ENCODE measurements at places on chromosomes 13 and 19.

- H3K4me3 ChIP-seq = no peak overlapping the region
- H3K4me1 ChIP-seq = peaks cover 51% of the 10 kb centered on the region
- no peak overlapping the region for H3K27ac ChIP-seq
- peaks cover 33% of the 10 kb centered on the region for H3K36me3 ChIP-seq
- DNase-seq = no peak
These were observed 72.4 kb downstream of the COL4A1 start for GRCh38 chr13:110234532-110234931.

- no peaks in the 10 kb centered on the region for H3K36me3 ChIP-seq
- DNase-seq = no peak
- peaks cover 64% of the 10 kb centered on the region for H3K27me3 ChIP-seq
- H3K27ac ChIP-seq = no peak overlapping the region
- no peak overlapping the region for H3K4me3 ChIP-seq
These were observed 3.5 kb downstream of the FFAR2 start for GRCh38 chr19:35451338-35452096.

GRCh38 chr13:110618167-110618566 lies 2.8 kb downstream of the NAXD start:
- DNase-seq = no peak
- H3K27me3 ChIP-seq = peaks cover 7% of the 10 kb centered on the region
- no peak overlapping the region for H3K4me3 ChIP-seq
- H3K36me3 ChIP-seq = peaks cover 25% of the 10 kb centered on the region
- H3K27ac ChIP-seq = no peak overlapping the region

- no peak for DNase-seq
- H3K27me3 ChIP-seq = peaks cover 6% of the 10 kb centered on the region
- peaks cover 38% of the 10 kb centered on the region for H3K4me1 ChIP-seq
- peaks cover 4% of the 10 kb centered on the region for H3K36me3 ChIP-seq
- H3K27ac ChIP-seq = no peak overlapping the region
These were observed 2.5 kb downstream of the HSD11B1L start for GRCh38 chr19:5683177-5683886.

- DNase-seq = no peak
- H3K4me1 ChIP-seq = no peaks in the 10 kb centered on the region
- no peaks in the 10 kb centered on the region for H3K27me3 ChIP-seq
- H3K36me3 ChIP-seq = no peaks in the 10 kb centered on the region
These were observed 22.9 kb upstream of the OR10H1 start for GRCh38 chr19:15838351-15838750.

DNA sequence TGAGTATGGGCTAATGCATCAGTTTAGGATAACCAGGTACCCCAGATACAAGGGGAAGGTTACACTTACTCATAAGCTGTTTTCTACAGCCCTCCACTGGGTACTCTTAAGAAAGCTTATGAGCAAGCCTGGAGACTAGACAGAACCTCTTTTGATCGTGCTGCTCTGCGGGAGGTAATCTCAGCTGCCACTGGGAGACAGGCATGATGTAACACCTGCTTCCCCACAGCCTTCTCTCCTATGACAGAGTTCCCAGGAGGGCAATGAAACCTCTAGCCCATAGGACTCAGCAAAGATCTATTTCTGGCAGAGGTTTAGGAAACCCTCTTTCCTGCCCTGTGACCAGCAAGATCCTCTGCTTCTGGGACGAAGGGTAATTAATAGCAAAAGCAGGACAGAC lies 65.6 kb downstream of the WASF3 start:
- H3K27ac ChIP-seq = no peak overlapping the region
- DNase-seq = no peak
- H3K36me3 ChIP-seq = peaks cover 95% of the 10 kb centered on the region
- H3K4me1 ChIP-seq = peaks cover 5% of the 10 kb centered on the region
- no peak overlapping the region for H3K4me3 ChIP-seq

- peak overlapping the region; percentile 90 for H3K27ac ChIP-seq
- H3K4me3 ChIP-seq = no peak overlapping the region
- H3K4me1 ChIP-seq = no peaks in the 10 kb centered on the region
These were observed 14.4 kb upstream of the GNA15 start for GRCh38 chr19:3121396-3121795.

DNA sequence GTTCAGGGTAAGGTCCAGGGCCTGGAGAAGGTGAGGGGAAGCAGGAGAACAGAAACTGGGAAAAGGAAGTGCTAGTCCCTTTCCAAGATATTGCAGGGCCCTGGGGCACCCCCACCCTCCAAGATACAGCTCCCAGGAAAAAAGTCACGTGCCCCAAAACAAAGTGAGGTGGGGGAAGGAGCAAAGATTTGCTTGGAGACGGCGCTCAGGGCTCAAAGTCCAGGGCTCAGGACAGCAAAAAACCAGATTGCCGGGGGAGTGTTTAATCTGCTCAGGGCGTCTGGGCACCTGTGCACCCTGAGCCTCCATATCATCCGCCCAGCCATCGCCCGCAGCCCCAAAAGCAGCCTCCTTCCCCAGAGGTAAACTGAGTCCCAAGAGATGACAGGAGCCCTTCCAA lies 6.3 kb downstream of the SMIM24 start:
- peaks cover 15% of the 10 kb centered on the region for H3K4me1 ChIP-seq
- H3K27me3 ChIP-seq = peaks cover 32% of the 10 kb centered on the region

DNA sequence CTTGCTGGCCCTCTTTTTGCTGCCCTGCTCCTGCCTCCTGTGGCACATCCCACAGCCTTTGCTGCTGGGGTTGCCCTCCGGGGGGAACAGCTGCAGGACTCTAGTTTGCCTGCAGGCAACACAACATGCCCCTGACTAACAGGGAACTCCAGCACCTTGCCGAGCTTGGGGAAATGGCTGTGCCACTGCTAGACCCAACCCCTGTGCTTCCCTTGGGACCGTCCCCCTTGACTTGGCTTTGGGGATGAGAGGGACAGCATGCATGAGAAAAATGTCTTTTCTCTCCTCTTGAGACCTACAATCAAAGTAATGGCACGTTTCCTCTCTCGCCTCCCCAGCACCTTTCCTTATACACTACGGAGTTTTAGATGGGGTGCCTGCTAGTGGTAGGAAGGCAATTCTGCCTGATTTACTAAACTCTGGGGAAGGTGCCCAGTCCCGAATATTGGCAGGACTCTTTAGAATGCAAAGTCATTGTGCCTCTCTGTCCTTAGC lies 12.4 kb upstream of the VWA8 start:
- DNase-seq = no peak
- no peak overlapping the region for H3K4me3 ChIP-seq
- H3K36me3 ChIP-seq = no peaks in the 10 kb centered on the region

DNA sequence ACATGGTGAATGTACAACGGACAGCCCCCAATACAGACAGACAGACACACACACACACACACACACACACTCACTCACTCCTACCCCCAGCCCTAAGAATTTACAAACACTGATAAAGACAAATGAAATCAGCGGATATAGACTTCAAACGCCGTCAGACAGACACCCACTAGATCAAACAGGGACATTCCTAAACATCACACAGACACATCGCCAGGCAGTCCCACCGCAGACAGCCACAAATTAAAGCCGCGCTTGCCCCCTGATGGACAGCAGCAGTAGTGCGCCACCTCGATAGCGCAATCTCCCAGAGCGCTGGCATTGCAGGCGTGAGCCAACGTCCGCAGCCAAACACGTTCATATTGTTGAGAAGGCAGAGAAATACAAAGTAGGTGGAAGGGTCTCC lies 24.7 kb upstream of the ADGRE1 start:
- H3K4me3 ChIP-seq = peak overlapping the region; percentile 70
- no peak overlapping the region for H3K27ac ChIP-seq
- no peaks in the 10 kb centered on the region for H3K4me1 ChIP-seq
- H3K27me3 ChIP-seq = peaks cover 29% of the 10 kb centered on the region
- no peaks in the 10 kb centered on the region for H3K36me3 ChIP-seq
- peak; percentile 82 for DNase-seq

DNA sequence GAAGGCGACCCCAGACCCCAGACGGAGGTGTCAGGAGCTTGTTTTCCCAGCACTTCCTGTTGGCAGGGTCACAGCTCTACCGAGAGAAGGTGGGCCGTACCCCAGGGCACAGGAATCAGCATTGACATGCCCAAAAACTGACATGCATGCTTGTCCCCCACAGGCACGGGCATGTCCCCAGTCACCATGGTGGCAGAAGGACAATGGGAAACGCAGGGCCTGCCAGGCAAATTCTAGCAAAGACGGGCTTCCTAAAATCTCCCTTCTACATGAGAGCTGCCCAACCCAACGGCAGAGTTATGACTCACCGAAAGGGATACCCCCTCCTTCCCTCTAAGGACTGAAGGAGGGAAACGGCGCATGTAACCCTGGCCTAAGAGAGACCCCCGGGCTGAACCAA lies 18.5 kb downstream of the TSHZ3 start:
- H3K36me3 ChIP-seq = no peaks in the 10 kb centered on the region
- H3K27ac ChIP-seq = no peak overlapping the region
- no peak overlapping the region for H3K4me3 ChIP-seq
- peaks cover 72% of the 10 kb centered on the region for H3K4me1 ChIP-seq
- H3K27me3 ChIP-seq = peaks cover 3% of the 10 kb centered on the region
- no peak for DNase-seq
